T-helper 2 cell treated with Interferon-gamma antibody and Interleukin-4, amounts not matched to agents 5 μg/mL and 100 μg/mL, for 36 hours (primary cell): ENCODE measurements at places on chromosomes 2 and 18.

DNA sequence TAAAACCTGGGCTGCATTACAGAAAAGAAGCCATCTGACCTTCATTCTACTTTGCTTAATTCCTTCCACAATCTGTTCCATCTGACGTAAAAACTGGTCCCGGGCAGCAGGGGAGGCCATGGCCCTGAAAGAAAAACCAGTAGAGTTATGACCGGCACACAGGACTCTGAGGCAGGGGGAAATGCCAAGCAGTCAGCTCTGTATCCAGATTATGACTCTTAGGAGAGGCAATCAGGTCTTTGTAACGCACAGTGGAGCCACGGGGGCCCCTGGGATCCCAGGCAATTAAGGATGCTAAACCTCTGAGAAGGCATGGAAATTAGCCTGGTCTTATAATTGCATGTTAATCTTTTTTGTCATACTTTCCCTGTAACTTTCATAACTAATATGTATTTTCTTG is 78.4 kb downstream of the CCDC93 start:
- no peak overlapping the region for H3K27ac ChIP-seq
- H3K4me3 ChIP-seq, result no peak overlapping the region
- no peaks in the 10 kb centered on the region for H3K4me1 ChIP-seq
- no peak for DNase-seq
- peaks cover 66% of the 10 kb centered on the region for H3K36me3 ChIP-seq

DNA sequence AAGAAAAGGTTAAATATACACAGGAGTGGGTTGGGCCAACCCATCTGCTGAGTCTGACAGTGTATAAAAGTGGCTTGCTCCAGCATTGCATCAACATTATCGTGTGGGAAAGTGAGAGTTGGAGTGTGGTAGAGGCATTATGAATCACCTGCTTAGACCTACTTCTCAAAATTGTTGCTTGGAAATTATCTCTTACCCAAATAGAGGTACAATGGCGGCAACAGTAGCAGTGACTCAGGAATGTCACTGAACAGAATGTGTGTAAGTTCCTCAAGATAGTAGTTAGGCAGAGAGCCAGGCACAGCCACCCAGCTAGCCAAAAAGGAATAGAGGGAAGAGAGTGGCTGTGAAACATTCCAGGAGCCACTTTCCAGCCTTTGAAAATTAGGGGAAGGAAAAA is 616.0 kb downstream of the NUP35 start:
- DNase-seq, result no peak
- no peak overlapping the region for H3K27ac ChIP-seq
- H3K27me3 ChIP-seq, result no peaks in the 10 kb centered on the region
- no peaks in the 10 kb centered on the region for H3K36me3 ChIP-seq

- no peak overlapping the region for H3K27ac ChIP-seq
- no peak for DNase-seq
- peaks cover 2% of the 10 kb centered on the region for H3K36me3 ChIP-seq
- H3K4me3 ChIP-seq, result no peak overlapping the region
- H3K4me1 ChIP-seq, result peaks cover 1% of the 10 kb centered on the region
- no peaks in the 10 kb centered on the region for H3K27me3 ChIP-seq
Measured at GRCh38 chr2:28074137-28074536, 183.6 kb downstream of the BABAM2 start.

GRCh38 chr18:22975508-22975907 is 42.4 kb downstream of the RBBP8 start:
- H3K4me1 ChIP-seq, result peaks cover 16% of the 10 kb centered on the region
- H3K27ac ChIP-seq, result peak overlapping the region; percentile 23
- H3K27me3 ChIP-seq, result no peaks in the 10 kb centered on the region
- H3K36me3 ChIP-seq, result peaks cover 33% of the 10 kb centered on the region

DNA sequence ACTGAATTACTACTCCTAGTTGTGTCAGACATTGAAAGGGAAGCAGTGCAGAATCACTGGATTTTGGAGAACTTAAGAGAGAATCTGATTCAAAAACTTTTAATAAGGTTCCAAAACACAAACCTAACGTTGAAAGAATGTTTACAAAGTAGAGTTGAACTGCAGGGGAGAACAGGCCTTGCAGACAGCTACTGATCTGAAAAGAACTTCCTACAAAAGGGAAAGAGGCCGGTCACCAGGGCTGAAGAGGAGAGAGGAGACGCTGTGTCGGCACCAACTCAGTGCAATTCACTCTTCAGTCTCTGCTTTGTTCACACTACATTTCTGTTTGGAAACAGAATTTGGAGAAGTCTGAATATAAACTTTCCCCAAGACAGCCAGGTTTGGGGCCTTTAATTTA is 124.0 kb downstream of the GAREM1 start:
- H3K27ac ChIP-seq, result no peak overlapping the region
- H3K4me1 ChIP-seq, result no peaks in the 10 kb centered on the region
- H3K36me3 ChIP-seq, result no peaks in the 10 kb centered on the region
- peaks cover 2% of the 10 kb centered on the region for H3K27me3 ChIP-seq
- DNase-seq, result no peak
